ENCODE measurements at places on chromosomes 4 and X.
A peak's percentile ranks its signal among the peaks of the same experiment; 100 is the strongest.

- H3K27me3 ChIP-seq, result no peaks in the 10 kb centered on the region
- no peaks in the 10 kb centered on the region for H3K36me3 ChIP-seq
- H3K4me1 ChIP-seq, result no peaks in the 10 kb centered on the region
Measured at GRCh38 chrX:45360571-45360970, 159.9 kb upstream of the DIPK2B start.

- H3K4me3 ChIP-seq, result no peak overlapping the region
- H3K36me3 ChIP-seq, result no peaks in the 10 kb centered on the region
- no peak for DNase-seq
- H3K4me1 ChIP-seq, result no peaks in the 10 kb centered on the region
- no peak overlapping the region for H3K27ac ChIP-seq
- no peaks in the 10 kb centered on the region for H3K27me3 ChIP-seq
Measured at GRCh38 chrX:122813876-122814275, 370.2 kb upstream of the GRIA3 start.

DNA sequence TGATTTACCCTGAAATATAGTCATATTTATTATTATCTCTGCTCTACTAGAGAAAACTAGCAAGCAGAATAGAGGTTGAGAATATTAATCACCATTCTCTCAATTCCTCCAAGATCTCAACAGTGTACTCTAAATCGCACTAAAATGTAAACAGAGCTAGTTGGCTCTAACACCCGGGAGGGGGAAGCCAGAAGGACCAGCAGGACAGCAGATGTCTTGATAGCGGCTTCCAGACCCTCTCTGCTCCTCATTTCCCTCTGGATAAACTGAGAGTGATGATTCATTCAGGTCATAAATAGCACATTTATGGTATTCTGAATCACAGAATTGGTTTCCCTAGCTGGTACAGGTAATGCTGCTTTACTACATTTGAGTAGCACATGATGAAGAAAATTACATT lies 82.5 kb downstream of the TBC1D9 start:
- no peaks in the 10 kb centered on the region for H3K27me3 ChIP-seq
- H3K4me3 ChIP-seq, result no peak overlapping the region
- H3K27ac ChIP-seq, result no peak overlapping the region
- H3K36me3 ChIP-seq, result no peaks in the 10 kb centered on the region
- H3K4me1 ChIP-seq, result no peaks in the 10 kb centered on the region

DNA sequence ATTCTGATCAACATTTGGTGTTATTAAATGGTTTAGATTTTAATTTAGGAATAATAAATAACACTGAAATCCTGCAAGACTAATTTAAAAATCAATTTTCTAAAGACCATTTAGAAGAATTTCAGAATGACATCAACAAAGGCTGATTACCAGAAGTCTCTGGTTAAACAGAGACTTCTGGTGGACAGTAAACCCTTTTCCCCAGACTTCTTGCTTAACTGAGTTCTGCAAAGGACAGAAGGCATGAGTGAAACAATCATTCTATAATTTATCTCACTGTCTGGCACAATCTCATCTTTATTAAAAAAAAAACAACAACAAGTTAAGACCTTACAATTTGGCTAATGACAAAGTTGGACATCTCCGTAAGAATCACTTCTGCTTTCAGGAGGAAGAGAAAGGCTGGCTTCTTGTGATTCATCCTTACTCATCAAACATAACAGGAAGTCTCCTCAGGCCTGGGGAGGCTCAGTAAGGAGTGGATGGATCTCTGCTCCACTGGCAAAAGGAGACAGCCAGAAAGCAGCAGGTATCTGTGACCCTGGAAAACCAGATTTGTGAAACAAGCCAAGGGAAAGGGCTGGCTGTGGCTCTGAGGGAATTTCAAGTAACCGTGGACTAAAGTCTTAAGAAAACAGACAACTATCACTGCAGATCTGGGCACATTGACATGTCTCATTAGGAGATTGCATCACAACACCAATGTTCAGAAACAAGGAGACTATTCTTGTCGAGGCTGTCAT lies 908 bp upstream of the TLR6 start:
- no peaks in the 10 kb centered on the region for H3K36me3 ChIP-seq
- no peaks in the 10 kb centered on the region for H3K27me3 ChIP-seq
- DNase-seq, result peak; percentile 82
- H3K4me3 ChIP-seq, result no peak overlapping the region

GRCh38 chr4:142933207-142933606 lies 87.1 kb upstream of the INPP4B start:
- H3K4me3 ChIP-seq, result no peak overlapping the region
- DNase-seq, result no peak
- H3K36me3 ChIP-seq, result no peaks in the 10 kb centered on the region
- H3K27ac ChIP-seq, result no peak overlapping the region

DNA sequence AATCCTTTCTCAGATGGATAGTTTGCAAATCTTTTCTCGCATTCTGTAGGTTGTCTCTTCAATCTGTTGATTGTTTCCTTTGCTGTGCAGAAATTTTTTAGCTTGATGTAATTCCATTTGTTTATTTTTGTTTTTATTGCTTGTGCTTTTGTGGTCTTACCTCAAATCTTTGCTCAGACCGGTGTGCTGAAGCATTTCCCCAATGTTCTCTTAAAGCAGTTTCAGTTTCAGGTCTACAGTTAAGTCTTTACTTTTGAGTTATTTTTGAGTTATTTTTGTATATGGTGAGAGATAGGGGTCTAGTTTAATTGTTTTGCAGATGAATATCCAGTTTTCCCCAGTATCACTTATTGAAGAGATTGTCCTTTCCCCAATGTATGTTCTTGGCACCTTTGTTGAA lies 18.2 kb upstream of the SLC25A14 start:
- 0 out of 2 replicates have a peak, but pooled peaks cover 6% of the 10 kb centered on the region for H3K4me1 ChIP-seq
- no peak overlapping the region for H3K27ac ChIP-seq
- H3K27me3 ChIP-seq, result no peaks in the 10 kb centered on the region
- peak; percentile 5 for DNase-seq
- no peaks in the 10 kb centered on the region for H3K36me3 ChIP-seq

DNA sequence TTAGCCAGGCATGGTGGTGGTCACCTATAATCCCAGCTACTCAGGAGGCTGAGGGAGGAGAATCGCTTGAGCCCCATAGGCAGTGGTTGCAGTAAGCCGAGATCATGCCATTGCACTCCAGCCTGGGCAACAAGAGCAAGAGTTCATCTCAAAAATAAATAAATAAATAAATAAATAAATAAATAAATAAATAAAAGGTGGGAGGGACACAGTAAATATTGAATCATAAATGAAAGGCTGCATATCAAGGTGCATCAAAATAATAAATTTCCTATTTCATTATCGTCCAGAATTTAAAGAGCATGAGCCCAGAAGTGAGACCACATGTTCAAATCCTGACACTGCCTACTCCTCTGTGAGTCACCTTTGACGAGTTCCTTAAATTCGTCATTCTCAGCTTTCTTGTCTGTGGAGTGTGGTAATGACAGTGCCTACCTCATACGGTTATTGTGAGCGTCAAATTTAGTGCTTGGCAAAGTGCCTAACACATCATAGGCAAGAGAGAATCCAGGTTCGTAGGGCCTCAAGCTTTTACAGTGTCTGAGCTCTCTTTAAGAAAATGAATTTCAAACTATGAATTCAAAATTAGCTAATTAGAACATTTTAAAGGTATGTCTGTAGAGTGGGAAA lies 49.9 kb downstream of the IL15 start:
- no peak overlapping the region for H3K4me3 ChIP-seq
- no peak for DNase-seq
- H3K27ac ChIP-seq, result no peak overlapping the region
- no peaks in the 10 kb centered on the region for H3K4me1 ChIP-seq
- H3K27me3 ChIP-seq, result no peaks in the 10 kb centered on the region

DNA sequence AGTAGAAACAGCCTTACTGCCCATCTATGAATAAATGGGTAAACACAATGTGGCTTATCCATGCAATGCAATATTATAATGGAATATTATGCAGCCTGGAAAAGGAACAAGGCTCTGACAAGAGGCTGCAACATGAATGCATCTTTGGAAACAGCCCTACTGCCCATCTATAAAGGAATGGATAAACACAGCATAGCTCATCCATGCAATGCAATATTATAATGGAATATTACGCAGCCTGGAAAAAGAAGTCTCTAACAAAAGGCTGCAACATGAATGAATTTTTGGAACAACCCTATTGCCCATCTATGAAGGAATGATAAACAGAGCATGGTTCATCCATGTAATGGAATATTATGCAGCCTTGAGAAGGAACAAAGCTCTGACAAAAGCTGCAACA lies 161.0 kb downstream of the CRLF2 start:
- no peak for DNase-seq
- H3K4me1 ChIP-seq, result no peaks in the 10 kb centered on the region

- H3K27me3 ChIP-seq, result no peaks in the 10 kb centered on the region
- H3K4me3 ChIP-seq, result no peak overlapping the region
- no peaks in the 10 kb centered on the region for H3K4me1 ChIP-seq
- H3K27ac ChIP-seq, result no peak overlapping the region
- DNase-seq, result no peak
Measured at GRCh38 chr4:98230961-98231360, 30.2 kb upstream of the RAP1GDS1 start.

DNA sequence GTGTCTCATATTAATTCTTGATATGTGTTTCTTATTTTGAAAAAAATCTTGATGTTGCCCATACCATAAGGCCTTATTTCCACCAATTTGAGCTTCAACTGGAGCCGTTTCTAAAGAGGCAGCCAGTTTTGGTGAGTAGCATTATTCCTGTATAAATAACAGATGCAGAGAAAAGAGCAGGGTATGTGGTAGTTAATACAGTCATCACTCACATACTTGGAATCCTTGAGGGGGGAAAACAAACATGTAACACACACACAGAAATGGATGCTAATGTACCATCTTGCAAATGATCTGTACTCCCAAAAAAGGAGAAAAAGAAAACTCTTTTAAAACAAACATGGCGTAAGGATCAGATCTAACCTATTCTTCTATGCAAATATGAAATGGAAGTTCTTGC lies 389.7 kb downstream of the GPM6A start:
- no peaks in the 10 kb centered on the region for H3K27me3 ChIP-seq
- no peak overlapping the region for H3K4me3 ChIP-seq
- no peaks in the 10 kb centered on the region for H3K4me1 ChIP-seq
- DNase-seq, result no peak
- no peak overlapping the region for H3K27ac ChIP-seq

GRCh38 chr4:37138019-37138653 lies 106.4 kb upstream of the NWD2 start:
- H3K36me3 ChIP-seq, result no peaks in the 10 kb centered on the region
- no peaks in the 10 kb centered on the region for H3K4me1 ChIP-seq
- H3K27ac ChIP-seq, result no peak overlapping the region
- H3K27me3 ChIP-seq, result no peaks in the 10 kb centered on the region
- H3K4me3 ChIP-seq, result no peak overlapping the region

DNA sequence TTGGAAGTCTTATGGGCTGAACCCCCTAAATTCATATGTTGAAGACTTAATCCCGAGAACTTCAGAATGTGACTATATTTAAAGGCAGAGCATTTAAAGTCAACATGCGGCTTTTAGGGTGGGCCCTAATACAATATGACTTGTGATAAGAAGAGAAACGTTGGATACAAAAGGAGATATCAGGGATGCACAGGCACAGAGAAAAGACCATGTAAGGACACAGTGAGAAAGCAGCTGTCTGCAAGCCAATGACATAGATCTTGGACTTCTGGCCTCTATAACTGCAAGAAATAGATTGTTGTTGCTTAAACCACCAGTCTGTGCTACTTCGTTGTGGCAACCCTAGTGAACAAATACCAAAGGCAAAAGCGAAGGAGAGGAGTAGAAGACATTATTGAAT lies 42.2 kb downstream of the GABRG1 start:
- no peak for DNase-seq
- no peaks in the 10 kb centered on the region for H3K4me1 ChIP-seq
- H3K4me3 ChIP-seq, result no peak overlapping the region
- H3K27me3 ChIP-seq, result no peaks in the 10 kb centered on the region
- no peaks in the 10 kb centered on the region for H3K36me3 ChIP-seq

- H3K27ac ChIP-seq, result no peak overlapping the region
- DNase-seq, result no peak
Measured at GRCh38 chr4:123922847-123923246, 526.3 kb downstream of the SPRY1 start.

- no peak for DNase-seq
- no peak overlapping the region for H3K27ac ChIP-seq
- no peaks in the 10 kb centered on the region for H3K36me3 ChIP-seq
- no peaks in the 10 kb centered on the region for H3K27me3 ChIP-seq
- H3K4me1 ChIP-seq, result 0 out of 2 replicates have a peak, but pooled peaks cover 3% of the 10 kb centered on the region
Measured at GRCh38 chrX:78661836-78662235, 2.7 kb upstream of the RTL3 start.

DNA sequence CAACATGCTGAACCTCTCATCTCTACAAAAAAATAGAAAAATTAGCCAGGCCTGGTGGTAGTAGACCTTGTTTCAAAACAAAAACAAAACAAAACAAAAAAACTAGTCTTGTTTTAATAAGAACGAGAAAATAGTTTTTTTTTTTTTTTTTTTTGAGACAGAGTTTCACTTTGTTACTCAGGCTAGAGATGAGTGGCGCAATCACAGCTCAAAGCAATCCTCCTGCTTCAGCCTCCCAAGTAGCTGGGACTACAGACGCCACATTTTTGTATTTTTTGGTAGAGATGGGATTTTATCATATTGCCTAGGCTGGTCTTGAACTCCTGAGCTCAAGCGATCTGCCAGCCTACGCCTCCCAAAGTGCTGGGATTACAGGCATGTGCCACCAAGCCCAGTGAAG lies 47.7 kb upstream of the UGDH start:
- no peaks in the 10 kb centered on the region for H3K27me3 ChIP-seq
- no peak for DNase-seq
- no peak overlapping the region for H3K27ac ChIP-seq
- no peak overlapping the region for H3K4me3 ChIP-seq
- H3K36me3 ChIP-seq, result peaks cover 6% of the 10 kb centered on the region

DNA sequence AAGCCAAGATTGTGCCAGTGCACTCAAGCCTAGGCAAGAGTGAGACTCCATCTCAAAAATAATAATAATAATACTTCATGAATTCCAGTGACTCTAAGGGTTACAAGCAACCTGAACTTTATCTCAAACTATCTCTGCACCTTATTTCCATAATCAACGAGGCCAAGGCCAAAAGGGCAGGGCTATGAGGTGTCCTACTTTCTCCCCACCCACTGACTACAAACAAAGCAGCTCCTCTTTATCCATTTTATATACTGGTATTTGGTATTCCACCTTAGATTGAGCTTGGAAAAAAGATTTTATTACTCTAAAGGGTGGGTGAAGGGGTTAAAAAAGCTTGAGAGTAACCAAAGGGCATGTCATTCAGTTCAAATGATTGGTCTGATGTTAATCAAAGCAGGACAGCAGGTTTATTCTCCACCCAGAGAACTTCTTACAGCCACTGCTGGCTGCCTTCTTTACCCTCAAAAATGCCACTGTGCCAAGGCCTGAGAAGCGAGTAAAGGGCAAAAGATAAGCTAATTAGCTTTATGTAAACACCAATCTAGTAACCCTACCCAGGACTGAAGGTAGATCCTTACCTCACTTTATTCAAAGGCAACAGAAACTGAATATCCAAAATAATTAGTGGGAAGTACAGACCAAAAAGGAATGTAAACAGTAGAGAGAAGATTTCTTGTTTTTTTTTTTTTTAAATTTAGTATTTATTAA lies 28.2 kb downstream of the APOO start:
- H3K4me1 ChIP-seq, result no peaks in the 10 kb centered on the region
- DNase-seq, result no peak
- no peak overlapping the region for H3K27ac ChIP-seq
- no peaks in the 10 kb centered on the region for H3K36me3 ChIP-seq
- H3K4me3 ChIP-seq, result no peak overlapping the region
- H3K27me3 ChIP-seq, result no peaks in the 10 kb centered on the region
